Esophagus mucosa (tissue), 1 donor: ENCODE measurements at places on chromosomes 3 and 15. TPM values are rescaled to one million over a fixed set of nuclear protein-coding genes. Genes with fewer than 3 reads are reported as not detected.

The GALNT15 gene
- 1.8 TPM for total RNA-seq

The GABRR3 gene
- total RNA-seq, result not detected

The FANCD2OS gene
- total RNA-seq, result not detected

DNA sequence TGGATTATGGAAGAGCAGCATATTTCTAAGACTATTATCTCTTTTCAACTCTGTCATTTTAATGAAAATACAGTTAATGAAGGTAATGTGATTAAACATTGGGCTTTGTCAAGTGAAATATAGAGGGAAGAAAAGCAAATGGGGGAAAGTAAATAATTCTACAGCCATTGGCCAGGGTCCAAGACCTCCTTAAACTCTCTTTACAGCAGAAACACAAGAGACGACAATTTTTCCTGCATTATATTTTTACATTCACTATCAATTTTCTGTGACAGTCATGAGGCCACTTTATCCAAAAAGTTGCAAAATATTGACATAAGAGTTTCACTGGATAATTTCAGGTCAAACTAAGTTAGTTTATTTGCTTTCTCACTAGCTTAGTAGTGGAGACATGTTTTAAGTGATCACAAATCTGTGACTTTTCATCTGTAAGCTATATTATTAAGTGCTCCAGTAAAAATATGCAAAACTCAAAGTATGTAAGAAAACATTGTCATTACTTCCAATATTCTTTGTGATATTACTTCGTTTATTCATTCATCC lies 385.9 kb upstream of the DPH6 start:
- ATAC-seq, result no peak

DNA sequence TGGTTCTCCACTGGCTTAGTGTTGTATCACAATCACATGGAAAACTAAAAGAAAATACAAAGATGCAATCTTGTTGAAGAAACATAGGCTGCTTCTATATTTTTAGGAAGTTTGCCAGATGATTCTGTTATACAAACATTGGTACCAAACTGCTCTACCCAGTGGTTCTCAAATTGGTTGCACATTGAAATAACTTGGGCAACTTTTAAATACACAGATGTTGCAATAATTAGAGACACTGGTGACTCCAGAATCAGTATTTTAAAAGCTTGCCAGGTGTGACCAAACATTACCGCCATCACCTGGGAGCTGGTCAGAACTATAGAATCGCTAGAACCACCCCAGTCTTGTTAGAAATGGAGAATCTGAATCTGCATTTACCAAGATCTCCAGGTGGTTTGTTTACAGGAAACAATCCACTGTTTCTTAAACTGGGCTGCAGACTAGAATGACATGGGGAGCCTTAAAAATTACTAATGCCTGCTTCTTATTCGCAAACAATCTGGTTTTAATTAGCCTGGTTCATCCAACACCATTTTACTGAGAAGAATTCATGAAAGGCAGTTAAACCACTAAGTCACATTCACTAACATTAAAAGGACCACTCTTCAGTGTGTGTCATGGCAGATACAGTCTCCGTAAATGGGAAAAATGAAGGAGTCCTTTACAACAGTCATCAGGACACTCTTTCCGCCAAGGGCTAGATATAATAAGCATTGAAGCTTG lies 76.5 kb downstream of the ACAP2 start:
- ATAC-seq, result no peak

- ATAC-seq, result no peak
Observed at GRCh38 chr15:69727121-69727924, 274.7 kb downstream of the RPLP1 start.

DNA sequence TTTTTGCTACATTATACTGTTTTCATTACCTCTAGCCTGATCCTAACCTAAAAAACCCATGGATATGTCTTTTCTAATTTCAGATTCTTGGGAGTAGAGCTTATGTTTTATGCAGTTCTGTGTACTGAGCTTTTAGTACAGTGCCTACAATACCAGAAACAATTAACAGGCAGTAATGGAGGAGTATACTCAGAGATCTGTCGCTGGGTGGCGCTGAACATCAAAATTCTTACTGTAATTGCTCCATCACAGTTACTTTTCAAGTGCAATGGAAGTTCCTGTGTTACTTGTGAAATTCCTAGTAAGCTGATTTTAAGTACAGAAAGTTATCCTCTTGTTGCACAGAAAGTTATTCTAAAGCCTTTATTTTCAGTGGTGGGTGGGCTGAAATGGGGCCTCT lies 66.9 kb downstream of the RNF13 start:
- ATAC-seq, result peak; percentile 59

DNA sequence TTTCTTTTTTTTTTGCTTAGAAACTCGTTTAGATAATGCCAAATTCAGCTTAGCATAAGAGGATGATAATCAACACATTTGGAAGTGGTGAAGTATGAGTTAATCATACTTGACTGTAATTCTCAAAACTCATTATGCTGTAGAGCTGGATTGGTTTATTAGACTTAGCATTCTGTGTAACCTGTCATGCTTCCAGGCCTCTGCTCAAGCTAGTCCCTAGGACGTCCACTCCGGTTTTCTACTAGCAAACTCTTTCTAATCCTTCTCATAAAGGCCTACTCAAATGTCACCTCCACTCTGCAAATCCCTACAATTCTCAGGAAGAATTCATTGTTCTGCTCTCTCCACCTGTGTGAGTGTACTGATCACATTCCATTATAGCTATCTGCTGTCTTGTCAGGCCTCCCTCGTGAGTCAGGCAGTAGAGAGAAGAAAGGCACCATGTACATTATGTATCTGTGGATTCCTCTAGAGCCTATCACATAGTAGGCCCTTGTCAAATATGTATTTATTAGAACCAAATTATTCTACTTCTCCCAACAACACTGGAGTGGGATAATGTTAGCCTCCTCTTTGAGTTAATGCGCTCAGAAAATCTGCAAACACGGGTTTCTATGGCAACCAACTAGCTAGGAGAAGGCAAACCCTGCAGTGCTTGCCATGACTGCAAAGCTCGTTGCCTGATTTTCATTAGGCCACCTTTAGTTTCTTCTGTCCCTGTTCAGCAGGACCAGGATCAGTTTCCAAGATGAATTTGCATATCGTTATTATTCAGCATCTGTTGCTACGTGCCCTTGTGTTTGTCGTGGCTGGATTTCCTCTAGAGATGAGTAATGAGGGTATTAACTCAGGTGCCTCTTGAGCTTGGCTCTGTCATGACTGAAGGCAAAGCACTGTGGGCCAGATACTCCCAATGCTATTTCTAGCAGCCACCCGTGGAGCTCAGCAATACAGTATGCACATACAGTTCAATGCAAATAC lies 30.7 kb downstream of the ATP13A5 start:
- ATAC-seq, result peak; percentile 96

GRCh38 chr3:167740961-167741587 lies 5.6 kb downstream of the SERPINI1 start:
- no peak for ATAC-seq

GRCh38 chr3:170356596-170357175 lies 829 bp upstream of the SKIL start:
- ATAC-seq, result peak; percentile 59

DNA sequence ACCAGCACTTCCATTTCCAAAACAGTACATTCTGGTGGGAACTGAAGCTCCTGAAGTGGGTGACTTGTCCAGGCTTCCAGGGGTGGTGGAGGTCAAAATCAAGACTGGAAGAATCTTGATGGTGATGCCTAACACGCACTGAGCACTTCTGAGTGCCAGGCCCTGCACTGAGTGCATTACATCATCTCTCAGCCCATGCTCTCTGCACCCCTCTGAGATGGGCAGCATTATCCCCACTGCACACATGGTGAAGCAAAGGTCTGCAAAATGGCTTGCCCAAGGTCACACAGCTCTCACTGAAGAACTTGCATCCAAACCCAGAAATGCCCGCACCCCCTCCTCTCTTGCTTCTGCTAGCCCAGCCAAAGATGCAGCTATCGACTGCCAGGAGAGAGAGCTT lies 36.9 kb downstream of the NTRK3 start:
- no peak for ATAC-seq

DNA sequence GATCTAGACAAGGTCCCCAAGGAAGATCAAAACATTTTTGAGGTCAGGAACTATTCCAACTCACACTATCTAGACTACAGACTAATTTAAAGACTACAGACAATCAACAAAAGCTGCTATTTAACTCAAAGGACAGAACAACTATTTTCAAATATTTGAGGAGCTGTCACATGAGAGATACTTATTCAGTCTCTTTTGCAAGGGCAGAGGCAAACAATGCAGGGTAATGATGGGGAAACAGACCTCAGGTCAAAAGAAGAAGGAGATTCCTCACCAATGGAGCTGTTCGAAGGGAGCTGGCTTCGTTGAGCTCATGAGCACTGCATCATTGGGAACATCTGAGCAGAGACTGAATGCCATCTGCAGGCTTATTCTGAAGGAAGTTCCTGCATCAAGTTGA lies 231.9 kb downstream of the DTWD1 start:
- ATAC-seq, result no peak

DNA sequence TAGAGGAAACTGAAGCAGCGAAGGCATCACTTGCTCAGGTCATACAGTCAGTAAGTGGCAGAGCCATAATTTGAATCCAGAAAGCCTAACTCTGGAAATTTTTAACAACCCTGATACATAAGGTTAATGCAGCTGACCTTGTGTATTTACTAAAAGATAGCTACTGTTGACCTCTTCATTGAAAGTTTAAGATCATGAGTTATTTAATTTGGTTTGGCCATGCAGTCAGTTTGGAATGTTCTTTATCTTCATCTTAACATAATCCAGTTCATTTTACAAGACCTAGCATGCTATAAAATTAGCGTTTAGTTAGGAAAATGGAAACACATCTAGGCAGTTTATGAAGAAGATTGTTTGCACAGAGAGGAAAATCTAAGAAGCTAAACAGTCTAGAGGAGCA lies 240.9 kb downstream of the RBMS3 start:
- ATAC-seq, result no peak

DNA sequence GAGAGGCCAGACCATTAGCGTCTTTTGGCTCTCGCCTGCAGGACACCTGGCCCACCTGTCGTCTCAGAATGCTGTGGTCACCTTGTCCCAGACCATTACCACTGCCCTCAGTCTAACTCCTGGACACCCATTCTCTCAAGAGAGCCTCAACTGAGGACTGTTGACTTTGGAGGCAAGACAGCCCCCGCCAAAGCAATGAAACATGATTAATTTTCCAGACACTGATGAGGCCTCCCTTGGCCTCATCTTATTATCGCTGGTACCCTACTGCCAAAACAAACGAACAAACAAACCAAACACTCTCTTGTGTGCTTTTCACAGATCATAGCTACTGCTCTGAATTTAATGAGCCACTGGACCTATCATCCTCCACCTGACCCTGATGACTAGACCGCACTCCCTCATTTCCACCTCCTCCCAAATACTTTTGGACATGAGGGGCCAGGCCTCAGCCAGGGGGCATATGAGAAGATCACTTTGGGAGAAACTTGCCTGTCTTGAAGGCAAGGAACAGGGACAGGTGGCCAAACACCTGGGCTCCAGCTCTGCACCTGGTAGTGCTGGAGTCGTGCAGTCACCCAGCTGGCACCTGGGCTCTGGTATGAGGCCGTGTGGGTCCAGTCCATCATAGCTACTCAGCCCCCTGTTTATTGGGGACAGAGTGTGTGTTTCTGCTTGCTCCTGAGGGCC lies 27.6 kb downstream of the ALS2CL start:
- ATAC-seq, result peak; percentile 4

DNA sequence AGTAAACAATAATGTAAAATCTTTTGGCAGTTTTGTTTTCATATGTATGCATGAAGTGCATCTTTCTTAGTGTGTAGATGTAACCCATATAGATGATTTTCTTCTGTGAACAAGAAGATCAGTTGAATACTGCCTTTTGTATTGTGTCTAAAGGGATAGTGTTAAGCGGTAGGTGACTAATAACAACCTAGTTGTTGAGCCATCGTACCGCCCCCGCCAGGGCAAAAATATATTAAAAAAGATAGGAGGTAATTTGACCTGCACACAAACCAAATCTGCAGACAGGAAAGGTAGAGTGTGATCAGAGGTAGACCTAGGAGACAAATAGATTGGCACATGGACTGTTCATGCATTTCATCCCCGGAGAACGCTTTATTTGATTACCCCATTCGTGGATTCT lies 3.3 kb upstream of the GMNC start:
- ATAC-seq, result no peak

DNA sequence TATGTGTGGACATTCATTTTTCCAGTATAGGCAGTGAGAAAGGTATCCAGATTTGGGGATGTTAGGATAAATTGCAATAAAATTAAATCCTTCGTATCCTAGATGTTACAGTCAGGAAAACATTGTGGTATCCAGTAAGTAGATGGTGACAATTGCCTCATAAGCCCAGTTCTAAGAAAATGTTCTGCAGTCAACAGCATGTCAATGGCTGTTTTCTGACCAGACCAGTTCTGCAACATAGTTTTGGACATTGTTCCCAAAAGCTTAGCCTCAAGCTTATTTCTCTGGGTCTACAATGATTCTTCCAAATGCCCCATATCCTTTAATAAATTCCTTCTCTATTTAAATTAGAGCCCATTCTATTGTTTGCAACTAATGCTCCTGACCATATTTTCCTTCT lies 480.7 kb downstream of the FHIT start:
- ATAC-seq, result peak; percentile 76

- peak; percentile 69 for ATAC-seq
Observed at GRCh38 chr15:36501063-36501678, 78.3 kb upstream of the CDIN1 start.

DNA sequence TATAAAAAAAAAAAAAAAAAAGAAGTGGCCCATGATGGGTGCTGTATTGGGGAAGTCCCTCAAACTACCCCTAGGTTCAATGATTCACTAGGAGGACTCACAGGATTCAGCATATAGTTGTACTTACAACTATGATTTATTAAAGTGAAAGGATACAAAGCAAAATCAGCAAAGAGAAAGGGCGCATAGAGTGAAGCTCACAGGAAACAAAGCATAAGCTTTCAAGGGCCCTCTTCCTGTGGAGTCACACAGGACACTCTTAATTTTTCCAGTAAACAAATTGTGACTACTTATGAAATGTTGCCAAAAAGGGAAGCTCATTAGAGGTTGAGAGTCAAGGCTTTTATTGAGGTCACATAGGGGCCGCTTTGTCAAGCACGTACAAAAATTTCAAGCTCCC lies 153.7 kb upstream of the GAP43 start:
- no peak for ATAC-seq

DNA sequence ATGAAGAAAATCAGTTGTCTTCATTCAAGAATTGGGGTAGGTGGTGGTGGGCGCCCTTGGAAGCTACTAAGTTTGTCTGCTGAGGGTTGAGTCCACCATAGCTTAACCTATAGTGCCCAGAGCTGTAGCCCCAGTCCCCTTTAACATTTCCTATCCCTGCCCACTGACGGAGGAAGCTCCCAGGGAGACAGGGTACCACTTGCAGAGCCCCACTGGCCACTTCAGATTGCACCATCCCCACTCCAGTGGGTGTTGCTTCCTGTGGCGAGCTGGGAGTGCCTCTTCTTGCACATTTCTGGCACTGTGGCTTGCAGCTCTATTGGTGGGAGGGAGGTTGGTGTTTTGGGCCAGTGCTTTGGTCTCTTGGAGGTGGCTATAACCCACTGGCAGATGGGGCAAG lies 2.7 kb downstream of the PXYLP1 start:
- no peak for ATAC-seq
